Stimulated activated CD8-positive, alpha-beta memory T cell treated with anti-CD3 and anti-CD28 coated beads, Interleukin-15, amount 100 ng/mL, for 48 hours (primary cell): ENCODE measurements at places on chromosomes 11 and 22.
A peak's percentile ranks its signal among the peaks of the same experiment; 100 is the strongest.

DNA sequence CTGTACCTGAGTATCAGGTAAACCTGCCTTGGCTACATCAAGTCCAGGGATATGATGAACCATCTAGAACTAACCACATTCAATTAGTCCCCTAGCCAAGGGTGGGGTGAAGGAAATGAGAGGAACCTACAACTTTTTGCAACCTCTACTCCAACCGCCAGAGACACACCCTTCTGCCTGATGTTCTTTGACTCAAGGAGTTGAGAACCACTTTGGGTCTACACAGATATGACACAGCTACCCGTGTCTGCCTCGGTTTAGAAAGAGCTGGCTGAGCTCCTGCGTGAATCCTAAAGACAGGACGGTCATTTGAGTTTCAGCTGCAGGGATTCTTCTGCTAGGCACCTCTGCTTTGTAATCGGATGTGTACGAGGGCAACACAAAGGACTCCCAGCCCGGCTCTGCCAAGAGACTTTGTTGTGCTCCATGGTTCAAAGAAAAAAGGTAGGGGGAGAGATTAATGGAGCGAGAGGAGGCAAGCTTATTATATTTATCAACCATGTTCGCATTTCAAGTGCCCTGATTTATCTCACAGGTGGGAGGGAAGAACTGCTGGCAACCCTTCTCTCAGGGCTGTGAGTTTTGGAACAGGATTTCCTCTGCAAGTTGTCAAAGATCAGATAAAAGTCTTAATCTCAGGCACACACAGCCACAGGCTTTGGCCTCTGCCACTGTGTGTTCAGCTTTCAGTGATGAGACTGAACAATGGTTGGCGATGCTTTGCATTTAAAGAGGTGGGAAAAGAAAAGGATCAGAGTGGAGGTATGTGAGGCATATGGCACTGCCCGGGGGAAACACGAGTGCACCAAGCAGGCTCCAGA is 35.1 kb downstream of the FLI1 start:
- no peak for DNase-seq

DNA sequence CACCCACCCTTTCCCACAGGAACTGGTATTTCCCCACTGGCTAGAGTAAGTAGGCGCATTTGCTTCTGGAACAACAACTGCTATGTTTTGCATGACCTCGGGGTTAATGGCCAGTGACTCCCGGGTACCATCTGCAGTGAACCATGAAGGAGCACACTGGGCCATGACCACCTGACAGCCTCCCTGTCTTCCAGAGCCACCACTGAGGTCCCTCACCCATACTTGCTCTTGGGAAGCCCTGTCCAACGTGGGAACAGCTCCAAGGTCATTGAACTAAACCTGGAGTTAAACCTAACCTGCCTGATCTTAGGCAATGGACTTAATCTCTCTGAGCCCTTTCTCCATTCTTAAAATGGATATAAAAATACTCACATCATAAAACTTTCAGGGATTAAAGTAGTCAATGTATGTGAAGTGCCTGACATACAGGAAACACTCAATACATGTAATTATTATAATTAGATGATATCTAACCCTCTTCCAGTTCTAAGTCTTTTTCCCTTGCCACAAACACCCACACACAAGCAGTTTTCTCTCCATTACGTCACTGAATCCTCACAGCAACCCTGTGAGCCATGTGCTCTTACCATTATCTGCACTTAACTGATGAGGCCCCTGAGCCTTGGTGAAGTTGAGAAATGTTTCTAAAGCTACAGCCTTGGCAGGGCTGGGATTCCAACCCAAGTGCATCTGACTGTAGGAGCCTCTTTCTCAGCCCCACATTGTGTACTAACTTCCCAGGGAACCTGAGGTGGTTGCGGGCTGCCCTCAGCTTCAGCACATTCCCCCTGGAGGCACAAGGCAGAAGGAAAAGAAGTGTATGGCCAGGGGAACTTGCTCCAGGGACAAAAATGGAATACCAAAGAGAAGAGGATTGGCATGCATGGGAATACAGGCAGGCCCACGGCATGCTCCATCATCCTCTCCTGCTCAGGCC is 74.5 kb upstream of the NCAM1 start:
- no peak for DNase-seq

DNA sequence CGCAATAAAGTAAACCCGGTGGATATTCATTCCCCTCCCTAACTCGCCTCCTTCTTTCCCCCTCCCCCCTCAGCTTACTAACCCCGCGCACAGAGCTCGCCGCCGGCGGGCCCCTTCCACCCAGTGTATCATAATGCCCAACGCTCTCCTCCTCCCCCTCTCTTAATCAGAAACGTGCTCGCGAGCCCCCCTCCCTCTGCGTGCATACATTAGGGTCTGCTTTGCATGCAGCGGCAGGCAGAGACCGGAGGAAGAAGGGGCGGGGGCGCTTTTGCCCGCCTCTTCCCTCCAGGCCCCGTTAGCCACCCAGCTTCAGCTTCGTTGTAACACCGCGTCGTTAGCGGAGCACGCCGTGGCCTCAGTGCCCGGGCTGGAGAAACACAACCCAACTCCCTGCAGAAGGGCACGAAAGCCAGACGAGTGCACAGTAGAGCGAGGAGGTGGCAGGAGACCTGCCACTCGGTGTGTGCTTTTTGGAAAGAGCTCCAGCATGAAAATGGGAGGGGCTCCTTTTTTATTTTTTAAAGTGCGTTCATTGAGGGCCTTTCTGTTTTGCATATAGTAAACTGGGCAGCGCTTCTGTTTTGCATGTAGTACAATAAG is 901 bp upstream of the KMT2A start:
- peak; percentile 59 for DNase-seq

GRCh38 chr22:46542011-46542985 is 4.9 kb upstream of the CELSR1 start:
- peak; percentile 65 for DNase-seq

GRCh38 chr11:92980312-92980711 is 10.9 kb downstream of the MTNR1B start:
- no peak for DNase-seq

DNA sequence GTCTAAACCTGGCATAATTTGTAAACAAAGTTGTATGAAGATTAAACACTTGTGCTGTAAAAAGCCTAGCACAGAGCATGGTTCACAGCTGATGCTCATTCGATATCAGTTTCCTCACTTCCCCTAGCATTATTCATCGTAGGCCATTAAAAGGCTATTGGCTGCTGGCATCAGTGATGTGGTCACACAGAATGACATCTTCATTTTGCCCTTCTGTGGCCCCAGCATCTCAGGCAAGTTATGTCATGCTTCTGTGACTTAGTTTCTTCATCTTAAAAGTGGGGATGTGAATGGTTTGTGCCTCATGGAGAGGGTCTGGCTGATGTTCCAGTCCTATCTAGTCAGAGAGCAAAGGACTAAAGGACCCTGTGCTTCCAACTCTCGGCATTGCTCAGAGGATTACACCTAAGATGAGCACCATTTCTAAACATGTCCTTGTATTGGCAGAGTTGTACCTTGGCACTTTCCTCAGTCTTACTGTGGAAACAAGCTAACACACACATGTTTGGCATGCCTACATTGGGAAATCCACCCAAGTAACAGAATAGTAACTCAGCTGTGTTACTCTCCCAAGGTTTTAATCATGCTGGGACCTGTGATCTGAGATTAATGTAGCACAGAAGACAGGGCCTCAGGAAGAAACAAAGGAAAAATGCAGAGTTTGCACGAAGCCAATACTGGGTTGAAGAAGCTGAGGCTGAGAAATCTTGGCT is 83.5 kb upstream of the OR9Q1 start:
- no peak for DNase-seq

- no peak for DNase-seq
Observed at GRCh38 chr11:130834886-130835285, 81.4 kb downstream of the SNX19 start.

GRCh38 chr11:130209954-130210854 is 50.6 kb downstream of the ST14 start:
- no peak for DNase-seq

DNA sequence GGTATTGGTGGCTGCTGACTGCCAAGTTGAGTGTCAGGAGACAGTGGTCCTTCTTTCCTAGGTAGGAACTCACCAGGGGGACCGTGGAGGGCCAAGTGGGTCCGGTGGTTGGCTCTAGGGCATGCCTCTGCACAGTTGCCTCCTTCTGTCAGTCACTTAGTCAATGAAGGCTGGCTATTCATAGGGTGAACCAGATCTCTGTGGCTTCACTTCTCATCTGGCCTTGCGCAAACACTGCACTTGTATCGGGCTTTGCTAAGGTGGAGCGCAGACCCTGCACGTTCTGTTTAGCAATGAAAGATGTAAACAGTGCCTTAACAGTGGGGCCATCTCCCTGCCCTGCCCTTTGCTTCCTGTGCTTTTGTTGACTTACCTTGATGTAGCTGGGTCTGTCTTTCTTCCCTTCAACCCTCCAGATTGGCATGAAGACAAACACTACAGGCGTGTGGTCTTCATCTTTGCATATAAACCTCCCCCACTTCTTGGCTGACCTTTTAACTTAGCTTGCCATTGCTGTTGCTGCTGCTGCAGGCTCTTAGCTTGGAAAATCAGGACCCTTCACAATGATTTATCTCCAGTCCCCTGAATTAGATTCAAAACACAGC is 6.7 kb upstream of the SORL1-AS1 start:
- no peak for DNase-seq

- no peak for DNase-seq
Observed at GRCh38 chr11:127362754-127363308, 362.3 kb upstream of the KIRREL3 start.

GRCh38 chr11:69053546-69054396 is 5.0 kb downstream of the TPCN2 start:
- no peak for DNase-seq

DNA sequence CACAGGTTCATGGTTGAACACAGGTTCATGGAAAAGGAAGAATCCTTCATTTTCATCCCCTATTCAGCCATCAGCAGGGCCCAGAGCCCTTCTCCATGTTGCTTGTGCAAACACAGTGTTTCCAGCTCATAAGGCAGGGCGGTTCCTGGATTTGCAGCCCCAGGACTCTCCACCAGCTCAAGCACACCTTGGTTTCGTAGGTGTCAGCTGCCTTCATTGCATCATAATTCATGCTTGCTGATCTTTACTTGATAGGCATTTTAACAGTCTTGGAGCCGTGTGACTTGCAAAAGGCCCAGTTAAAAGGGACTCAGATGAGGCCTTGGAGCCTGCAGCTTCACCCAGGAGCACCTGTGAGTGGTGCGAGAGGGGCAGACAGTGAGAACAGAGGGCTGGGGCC is 318.1 kb upstream of the B3GAT1 start:
- DNase-seq, result no peak

DNA sequence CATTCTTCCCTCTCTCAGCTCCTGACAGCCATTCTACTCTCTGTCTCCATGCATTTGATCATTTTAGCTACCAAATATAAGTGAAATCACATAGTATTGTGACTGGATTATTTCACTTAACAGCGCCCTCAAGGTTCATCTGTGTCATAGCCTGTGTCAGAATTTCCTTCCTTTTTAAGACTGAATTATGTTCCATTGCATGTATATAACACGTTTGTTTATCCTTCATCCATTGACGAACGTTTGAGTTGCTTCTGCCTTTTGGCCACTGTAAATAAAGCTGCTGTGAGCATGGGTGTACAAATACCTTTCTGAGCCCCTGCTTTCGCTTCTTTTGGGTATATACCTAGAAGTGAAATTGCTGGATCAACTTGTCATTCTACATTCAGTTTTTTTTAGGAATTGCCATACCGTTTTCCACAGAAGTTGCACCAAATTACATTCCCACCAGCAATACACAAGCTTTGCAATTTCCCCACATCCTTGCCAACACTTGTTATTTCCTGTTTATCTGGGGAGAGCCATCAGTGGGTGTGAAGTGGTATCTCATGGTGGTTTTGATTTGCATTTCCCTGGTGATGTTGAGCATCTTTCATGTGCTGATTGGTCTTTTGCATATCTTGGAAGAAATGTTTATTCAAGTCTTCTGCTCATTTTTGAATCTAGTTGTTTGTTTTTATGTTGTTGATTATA is 17.5 kb downstream of the GLB1L2 start:
- no peak for DNase-seq

DNA sequence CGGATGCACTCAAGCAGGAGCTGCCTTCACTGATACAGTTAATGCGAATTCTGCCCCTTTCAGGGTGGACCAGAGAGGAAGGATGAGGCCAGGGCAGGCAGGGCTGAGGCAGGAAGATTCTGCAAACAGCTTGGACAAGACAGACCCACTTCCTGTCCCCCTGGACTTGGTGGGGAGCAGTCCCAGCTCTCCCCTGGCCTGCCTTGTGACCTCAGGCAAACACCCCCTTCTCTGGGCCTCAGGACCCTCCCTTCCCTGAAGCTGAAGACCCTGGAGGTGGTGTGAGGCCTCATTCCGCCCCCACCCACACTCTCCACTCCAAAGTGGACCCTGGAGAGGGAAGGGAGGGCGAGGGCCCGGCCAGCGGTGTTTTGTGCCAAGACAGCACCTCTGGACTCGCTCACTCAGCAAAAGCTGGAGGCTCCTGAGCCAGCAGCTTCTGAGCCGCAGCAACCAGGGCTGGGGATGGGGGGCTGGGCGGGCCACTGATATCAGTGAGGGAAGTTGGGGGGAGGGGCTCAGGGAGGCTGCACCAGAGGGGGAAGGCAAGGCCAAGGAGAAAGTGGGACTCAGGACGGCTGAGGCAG is 8.5 kb downstream of the RAB3IL1 start:
- DNase-seq, result no peak

GRCh38 chr11:23974601-23975000 is 522.3 kb upstream of the LUZP2 start:
- DNase-seq, result no peak

DNA sequence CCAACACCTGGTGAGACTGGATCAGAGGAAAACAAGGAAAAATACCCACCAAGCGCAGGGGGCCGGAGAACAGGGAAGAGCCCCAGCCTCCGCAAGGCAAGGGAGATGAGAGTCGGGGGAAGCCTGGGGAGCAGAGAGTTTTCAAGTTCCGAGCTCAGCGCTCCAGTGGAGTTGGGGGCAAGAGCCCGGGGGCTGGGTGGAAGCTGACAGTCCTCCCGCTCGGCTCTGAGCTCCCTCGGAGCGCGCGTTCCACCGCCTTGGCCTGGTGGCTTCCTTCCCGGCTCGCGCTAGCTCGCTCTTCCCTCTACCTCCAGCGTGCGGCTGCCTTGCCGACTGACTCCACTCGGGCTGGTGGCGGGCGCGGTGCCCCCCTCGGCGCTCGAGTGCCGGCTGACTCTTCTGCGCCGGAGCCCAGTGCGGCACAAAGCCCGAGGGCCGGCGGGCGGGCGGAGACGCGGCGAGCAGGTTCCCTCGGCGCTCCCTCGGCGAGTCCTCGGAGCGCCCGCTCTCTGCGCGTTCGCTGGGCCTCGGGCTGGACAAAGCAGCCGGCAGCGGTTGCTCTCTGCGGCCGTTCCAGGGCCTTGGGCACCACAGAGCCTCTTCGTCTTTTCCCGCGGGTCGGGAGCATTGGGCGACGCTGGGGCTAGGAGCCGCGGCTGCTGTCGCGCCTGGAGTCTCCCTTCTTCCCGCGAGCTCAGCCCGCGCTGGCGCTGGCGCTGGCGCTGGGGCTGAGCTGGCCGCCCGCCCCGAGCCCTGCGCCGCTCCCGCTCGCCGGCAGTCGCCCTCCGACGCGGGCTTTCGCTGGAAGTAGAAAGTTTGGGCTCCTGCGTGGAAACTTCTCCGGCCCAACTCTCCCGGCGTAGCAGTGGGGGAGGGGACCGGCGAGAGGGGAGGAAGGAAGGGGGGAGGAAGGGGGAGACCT is 1.0 kb downstream of the PAX6 start:
- DNase-seq, result no peak

- DNase-seq, result no peak
Observed at GRCh38 chr22:21594865-21595452, 27.4 kb downstream of the UBE2L3 start.

GRCh38 chr22:21100149-21101032 is 54.6 kb downstream of the LRRC74B start:
- DNase-seq, result no peak

GRCh38 chr22:23893945-23894709 is at the start of gene MIF:
Gene MIF (plus strand): TSS chr22:23894383. CDS start chr22:23894475, 92 bp downstream.
- peak; percentile 97 for DNase-seq

GRCh38 chr11:76803811-76804600 is 20.9 kb downstream of the TSKU start:
- DNase-seq, result peak; percentile 77
